ENCODE measurements at places on chromosomes 5 and 9. TPM values are rescaled to one million over a fixed set of nuclear protein-coding genes. Genes with fewer than 3 reads are reported as not detected.

Gene KCNMB1
- total RNA-seq: 1.2 TPM

DNA sequence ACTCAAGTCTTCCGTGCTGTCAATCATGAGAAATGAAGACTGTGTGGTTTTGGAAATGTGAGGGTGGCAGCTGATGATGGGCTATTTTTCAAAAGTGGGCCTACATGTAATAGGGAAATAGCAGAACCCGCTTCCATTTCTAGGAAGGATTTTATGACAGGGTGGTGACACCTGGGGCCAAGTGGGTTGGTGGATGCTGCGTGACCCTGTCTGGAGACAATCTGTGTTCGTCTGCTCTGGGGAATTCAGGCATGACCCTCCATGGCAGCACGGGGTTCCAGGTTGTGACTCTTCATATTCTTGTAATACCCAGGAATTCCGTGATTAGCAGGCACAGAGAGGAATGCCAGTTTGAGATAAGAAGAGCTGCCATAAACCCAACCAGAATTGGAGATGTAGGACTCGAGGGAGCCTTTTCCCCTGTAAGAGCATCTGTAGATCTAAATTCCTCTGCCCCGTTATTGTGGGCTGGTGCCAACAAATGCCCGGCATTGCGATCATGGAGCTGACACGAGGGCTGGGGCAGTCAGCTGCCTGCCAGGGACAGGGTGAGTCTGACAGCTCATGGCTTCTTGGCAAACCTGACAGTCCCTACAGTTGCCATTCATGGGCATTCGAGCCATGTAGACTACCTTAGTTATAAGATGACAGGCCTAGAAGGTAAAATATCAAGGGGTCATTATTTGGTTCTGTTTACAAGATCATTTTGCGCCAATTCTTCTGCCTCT, 279.7 kb downstream of the GADD45G start:
- peaks cover 11% of the 10 kb centered on the region for H3K4me1 ChIP-seq
- H3K27me3 ChIP-seq: no peaks in the 10 kb centered on the region
- DNase-seq: peak; percentile 62
- H3K4me3 ChIP-seq: no peak overlapping the region

DNA sequence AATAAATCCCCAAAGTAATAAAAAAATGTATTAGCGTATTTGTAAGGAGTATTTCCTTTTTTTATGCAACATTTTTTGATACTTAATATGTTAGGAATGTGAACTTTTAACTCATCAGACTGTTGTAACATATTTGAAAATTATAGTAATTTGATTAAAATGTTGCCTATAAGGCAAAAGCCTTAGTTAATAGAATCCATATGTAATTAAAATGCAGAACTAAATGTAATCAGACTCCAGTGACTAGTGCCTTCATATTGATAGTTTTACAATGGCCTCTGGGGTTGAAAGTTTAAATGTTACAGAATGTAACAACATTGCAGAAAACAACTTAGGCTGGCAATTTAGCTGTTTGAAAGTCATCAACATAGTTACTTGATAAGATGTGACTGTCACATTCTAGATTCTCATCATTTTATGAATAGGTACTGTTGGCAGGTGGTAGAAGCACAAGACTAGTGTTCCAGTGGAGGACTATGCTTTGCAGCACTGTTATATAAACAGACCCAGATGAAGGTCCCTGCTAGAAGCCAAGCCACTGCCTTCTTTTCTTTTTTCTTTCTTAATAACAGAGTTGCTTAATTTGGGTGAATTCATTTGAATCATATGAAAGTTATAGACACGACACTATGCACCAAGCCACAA, 382.9 kb downstream of the CCDC171 start:
- H3K36me3 ChIP-seq: no peaks in the 10 kb centered on the region
- H3K4me3 ChIP-seq: no peak overlapping the region
- no peak for DNase-seq

Gene TMEM8B
- total RNA-seq: 22.8 TPM

Gene PLAC8L1
- total RNA-seq: 0.79 TPM

DNA sequence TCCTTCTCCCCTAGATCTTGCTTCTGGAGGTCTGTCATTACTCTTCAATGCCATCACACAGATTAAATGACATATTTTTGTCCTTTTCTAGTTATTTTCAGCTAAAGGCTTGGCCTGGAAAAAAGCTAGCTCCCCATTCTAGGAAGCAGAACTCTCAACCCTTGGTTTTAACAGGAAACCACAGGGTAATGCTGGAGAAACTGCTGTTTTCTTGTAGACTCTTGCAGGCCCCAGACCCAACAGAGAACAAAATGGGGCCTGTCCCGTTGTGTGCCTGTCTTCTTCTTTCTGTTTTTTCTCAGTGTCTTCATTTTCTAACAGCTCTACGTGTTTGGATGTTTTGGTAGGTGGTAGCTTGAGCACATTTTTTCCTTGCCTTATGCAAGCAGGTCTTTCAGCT, 21.5 kb downstream of the DCANP1 start:
- no peak overlapping the region for H3K27ac ChIP-seq
- no peak for DNase-seq
- H3K4me1 ChIP-seq: peaks cover 13% of the 10 kb centered on the region
- H3K36me3 ChIP-seq: no peaks in the 10 kb centered on the region
- no peaks in the 10 kb centered on the region for H3K27me3 ChIP-seq

- H3K4me3 ChIP-seq: no peak overlapping the region
- H3K27me3 ChIP-seq: no peaks in the 10 kb centered on the region
- no peaks in the 10 kb centered on the region for H3K4me1 ChIP-seq
- no peak for DNase-seq
- no peak overlapping the region for H3K27ac ChIP-seq
- no peaks in the 10 kb centered on the region for H3K36me3 ChIP-seq
Measured at GRCh38 chr5:4518903-4519672, 621.0 kb upstream of the ADAMTS16 start.

Gene APC
- total RNA-seq: 41.0 TPM

Gene PCDHGA3
- total RNA-seq: 13.2 TPM

- DNase-seq: no peak
- H3K27ac ChIP-seq: no peak overlapping the region
- H3K27me3 ChIP-seq: no peaks in the 10 kb centered on the region
Measured at GRCh38 chr9:128764361-128764760, 7.4 kb downstream of the ZER1 start.

GRCh38 chr5:67537439-67538148, 341.0 kb upstream of the CD180 start:
- H3K4me1 ChIP-seq: peaks cover 9% of the 10 kb centered on the region
- H3K4me3 ChIP-seq: peak overlapping the region; percentile 26
- no peaks in the 10 kb centered on the region for H3K36me3 ChIP-seq
- no peak overlapping the region for H3K27ac ChIP-seq

Gene ACOT12
- not detected for total RNA-seq

- no peaks in the 10 kb centered on the region for H3K36me3 ChIP-seq
- H3K27ac ChIP-seq: no peak overlapping the region
- DNase-seq: no peak
Measured at GRCh38 chr9:97759581-97760288, 62.6 kb upstream of the XPA start.

- DNase-seq: no peak
- H3K36me3 ChIP-seq: no peaks in the 10 kb centered on the region
- H3K4me1 ChIP-seq: no peaks in the 10 kb centered on the region
- H3K27me3 ChIP-seq: no peaks in the 10 kb centered on the region
- no peak overlapping the region for H3K27ac ChIP-seq
Measured at GRCh38 chr5:62340392-62340791, 34.4 kb downstream of the KIF2A start.

Gene PCDHA3
- total RNA-seq: 0.07 TPM

DNA sequence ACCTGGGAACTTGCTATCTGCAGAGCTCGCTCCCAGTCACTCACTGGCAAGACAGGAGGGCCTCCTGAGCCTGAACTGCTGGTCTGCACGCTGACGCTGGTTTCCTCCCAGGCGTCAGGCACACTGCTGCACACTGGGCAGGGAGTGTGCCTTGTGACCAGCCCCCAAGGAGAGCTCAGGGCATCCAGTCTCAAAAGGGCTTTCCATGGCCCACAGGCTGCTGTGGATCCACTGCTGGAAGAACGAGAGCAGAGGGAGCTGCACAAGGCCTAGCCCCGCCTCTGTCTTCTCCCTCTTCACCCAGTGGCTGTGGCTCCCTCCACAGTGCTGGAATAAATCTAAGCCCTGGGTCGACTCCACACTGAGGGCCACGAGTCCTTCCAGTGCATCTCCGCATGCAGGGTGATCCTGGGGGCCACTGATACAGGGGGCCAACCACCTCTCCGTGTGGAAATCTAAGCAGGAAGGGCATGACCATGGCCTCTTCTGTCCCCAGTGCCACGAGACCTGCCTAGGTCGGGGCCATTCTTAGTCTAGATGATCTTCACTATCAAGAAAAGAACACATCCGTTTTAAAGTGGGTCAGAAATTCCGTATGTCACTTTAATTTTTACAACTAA, 93.6 kb downstream of the CAMSAP1 start:
- H3K4me1 ChIP-seq: no peaks in the 10 kb centered on the region
- DNase-seq: no peak
- H3K27me3 ChIP-seq: no peaks in the 10 kb centered on the region
- no peaks in the 10 kb centered on the region for H3K36me3 ChIP-seq
- no peak overlapping the region for H3K27ac ChIP-seq

DNA sequence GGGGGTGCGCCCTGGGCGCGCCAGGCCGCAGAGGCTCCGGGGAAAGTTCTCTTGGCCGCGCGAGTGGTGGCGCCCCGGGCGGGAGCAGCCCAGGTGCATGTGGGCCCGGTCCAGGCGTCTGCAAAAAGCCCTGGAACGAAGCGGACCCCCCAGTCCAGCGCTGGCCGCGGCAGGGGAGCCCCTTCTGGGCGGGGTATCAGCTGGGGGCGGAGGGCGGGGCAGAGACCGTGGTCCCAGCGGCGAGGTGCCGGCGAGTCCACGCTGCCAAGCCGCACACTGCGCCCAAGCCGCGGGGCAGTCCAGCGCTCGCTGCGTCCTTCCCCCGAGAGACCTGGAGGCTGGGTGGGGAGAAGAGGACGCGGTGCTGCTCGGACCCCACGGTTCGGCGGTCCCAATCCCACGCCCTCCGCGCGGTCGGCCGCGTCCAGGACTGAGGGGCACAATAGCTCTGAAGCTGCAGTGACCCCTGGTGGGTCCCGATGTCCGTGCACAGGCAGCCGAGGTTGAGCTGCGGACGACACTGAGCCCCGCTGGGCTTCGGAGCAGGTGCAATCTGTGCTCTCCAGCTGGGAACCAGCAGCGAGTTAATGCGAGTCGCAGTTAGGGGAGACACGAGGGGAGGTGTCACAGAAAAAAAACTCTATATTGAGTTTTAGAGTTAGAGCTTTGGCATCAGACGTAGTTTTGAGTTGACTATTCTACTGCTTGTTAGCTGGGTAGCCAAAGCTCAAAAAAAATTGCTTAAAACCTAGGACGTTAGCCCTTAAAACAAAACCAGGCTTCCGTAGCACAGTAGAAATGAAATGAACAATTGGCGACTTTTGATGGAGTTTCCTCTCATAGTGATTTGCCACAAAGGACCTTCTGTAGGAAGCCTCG, 1.1 kb upstream of the EPB41L4A start:
- no peaks in the 10 kb centered on the region for H3K36me3 ChIP-seq
- peak overlapping the region; percentile 90 for H3K4me3 ChIP-seq
- H3K27ac ChIP-seq: peak overlapping the region; percentile 89
- peaks cover 15% of the 10 kb centered on the region for H3K4me1 ChIP-seq
- peak; percentile 87 for DNase-seq

- H3K4me3 ChIP-seq: no peak overlapping the region
- DNase-seq: no peak
- peaks cover 24% of the 10 kb centered on the region for H3K4me1 ChIP-seq
- H3K36me3 ChIP-seq: peaks cover 68% of the 10 kb centered on the region
Measured at GRCh38 chr9:126391713-126392661, 65.4 kb downstream of the MVB12B start.

GRCh38 chr5:53900677-53901076, 340.2 kb downstream of the NDUFS4 start:
- H3K4me1 ChIP-seq: peaks cover 11% of the 10 kb centered on the region
- no peak for DNase-seq
- no peaks in the 10 kb centered on the region for H3K27me3 ChIP-seq
- no peak overlapping the region for H3K27ac ChIP-seq
- H3K4me3 ChIP-seq: no peak overlapping the region
- no peaks in the 10 kb centered on the region for H3K36me3 ChIP-seq

DNA sequence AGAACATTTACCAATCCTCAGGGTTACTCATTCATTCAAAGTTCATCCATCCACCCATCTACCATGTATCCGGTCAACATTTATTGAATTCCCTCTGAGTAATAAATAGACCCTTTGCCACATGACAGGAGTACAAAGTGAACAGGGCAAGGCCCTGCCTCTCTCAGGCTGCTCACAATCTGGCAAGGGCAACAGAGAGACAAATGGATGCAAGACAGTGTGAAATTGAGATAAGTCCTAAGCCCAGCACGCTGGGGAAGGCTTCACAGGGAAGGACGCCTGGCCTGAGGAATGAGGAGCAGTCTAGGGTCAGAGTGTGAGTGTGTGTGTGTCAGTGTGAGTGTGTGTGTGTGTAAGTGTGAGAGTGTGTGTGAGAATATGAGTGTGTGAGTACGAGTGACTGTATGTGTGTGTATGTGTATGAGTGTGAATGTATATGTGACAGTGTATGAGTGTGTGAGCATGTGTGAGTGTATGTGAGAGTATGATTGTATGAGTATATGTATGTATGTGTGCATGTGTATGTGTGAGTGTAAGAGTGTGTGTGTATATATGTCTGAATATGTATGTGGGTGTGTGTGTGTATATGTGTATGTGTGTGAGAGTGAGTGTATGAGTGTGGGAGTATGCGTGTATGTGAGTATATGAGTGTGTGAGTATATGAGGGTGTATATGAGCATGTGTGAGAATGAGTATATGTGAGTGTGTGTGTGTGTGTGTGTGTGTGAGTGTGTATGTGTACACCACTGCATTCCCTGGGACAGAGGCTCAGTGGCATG, 145.6 kb downstream of the FSTL4 start:
- H3K36me3 ChIP-seq: no peaks in the 10 kb centered on the region
- H3K27ac ChIP-seq: no peak overlapping the region
- no peak for DNase-seq
- no peaks in the 10 kb centered on the region for H3K27me3 ChIP-seq
- no peak overlapping the region for H3K4me3 ChIP-seq

All from heart right ventricle (tissue), 16 donors.